Activated T-helper 17 cell treated with anti-CD3 and anti-CD28 coated beads, Interleukin-2, amount 50 U/mL, for 72 hours (primary cell): ENCODE measurements at places on chromosomes 7 and 10. TPM values are rescaled to one million over a fixed set of nuclear protein-coding genes. Genes with fewer than 3 reads are reported as not detected.
A peak's percentile ranks its signal among the peaks of the same experiment; 100 is the strongest.

- no peak for ATAC-seq
Measured at GRCh38 chr10:23692736-23693135, 253.9 kb downstream of the OTUD1 start.

The SLC18A3 gene
- not detected for total RNA-seq

The ZNF467 gene
- total RNA-seq = 0.42 TPM

- ATAC-seq = peak; percentile 37
Measured at GRCh38 chr10:22317076-22317370, 835 bp downstream of the COMMD3 start.

The RASSF4 gene
- 1.7 TPM for total RNA-seq

DNA sequence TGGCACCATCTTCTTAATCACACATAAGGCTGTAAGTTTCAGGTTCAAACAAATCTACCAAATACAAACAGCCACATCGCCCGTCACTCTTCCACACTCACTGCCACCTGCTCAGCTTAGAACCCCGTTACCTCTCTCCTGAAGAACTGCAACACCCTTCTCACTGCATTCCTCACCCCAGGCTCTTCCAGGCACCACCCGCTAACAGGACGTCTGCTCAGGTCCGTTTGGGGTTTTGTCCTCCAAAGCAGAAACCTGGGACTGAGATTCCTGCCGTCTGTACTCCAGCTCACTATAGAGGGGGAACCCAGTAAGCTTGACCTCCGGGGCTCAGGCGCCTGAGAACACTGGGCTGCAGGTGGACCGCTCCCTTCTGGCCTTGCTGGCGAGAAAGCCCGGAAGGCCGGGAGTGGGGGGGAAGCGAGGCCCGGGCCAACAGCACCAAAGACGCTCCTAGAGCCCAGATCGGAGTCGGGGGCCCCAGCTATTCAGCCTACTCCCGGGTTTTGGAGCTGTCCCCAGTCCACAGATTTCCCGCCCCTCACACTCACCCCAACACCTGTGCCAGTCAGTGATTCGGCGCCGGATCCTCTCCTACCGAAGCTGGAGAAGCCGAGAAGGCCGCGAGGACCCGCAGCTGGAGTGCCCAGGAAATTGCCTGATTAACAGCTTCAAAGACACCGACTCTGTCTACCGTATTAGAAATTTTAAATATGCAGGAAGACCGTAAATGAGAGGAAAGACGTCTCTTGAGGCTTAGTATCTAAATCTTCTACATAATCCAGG is at the start of gene AP3M1:
Gene AP3M1 (minus strand): TSS at position 625 of the 786 bp plus-strand sequence. CDS start 12,449 bp downstream, outside the sequence.
- ATAC-seq = peak; percentile 70

The ADGRA1 gene
- not detected for total RNA-seq
